ENCODE measurements at places on chromosomes 13 and 19. TPM values are rescaled to one million over a fixed set of nuclear protein-coding genes. Genes with fewer than 3 reads are reported as not detected.

- peaks cover 12% of the 10 kb centered on the region for H3K4me1 ChIP-seq
- H3K4me3 ChIP-seq: peak overlapping the region; percentile 83
- H3K27ac ChIP-seq: peak overlapping the region; percentile 57
- peak; percentile 53 for DNase-seq
These were observed 697 bp upstream of the DGKH start for GRCh38 chr13:42047561-42048341.

DNA sequence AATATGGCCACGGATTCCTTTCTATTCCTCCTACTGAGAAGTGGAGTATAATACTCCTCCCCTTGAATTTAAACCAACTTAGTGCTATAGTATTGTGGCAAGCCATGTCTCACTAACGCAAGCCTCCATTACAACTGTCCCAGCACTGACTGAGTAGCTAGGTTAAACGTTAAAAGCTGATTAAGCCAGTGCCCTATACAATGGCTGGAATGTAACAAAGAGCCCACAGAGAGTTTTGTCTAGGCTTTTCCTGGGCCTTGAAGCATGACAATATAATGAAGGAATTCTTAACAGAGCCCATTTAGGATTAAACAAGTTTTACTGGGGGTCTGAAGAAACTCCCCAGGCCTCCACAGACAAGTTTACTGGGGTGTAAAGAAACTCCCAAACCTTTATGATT lies 254.5 kb upstream of the DACH1 start:
- DNase-seq: no peak
- no peak overlapping the region for H3K4me3 ChIP-seq
- H3K27me3 ChIP-seq: no peaks in the 10 kb centered on the region
- no peaks in the 10 kb centered on the region for H3K4me1 ChIP-seq
- H3K27ac ChIP-seq: no peak overlapping the region

DNA sequence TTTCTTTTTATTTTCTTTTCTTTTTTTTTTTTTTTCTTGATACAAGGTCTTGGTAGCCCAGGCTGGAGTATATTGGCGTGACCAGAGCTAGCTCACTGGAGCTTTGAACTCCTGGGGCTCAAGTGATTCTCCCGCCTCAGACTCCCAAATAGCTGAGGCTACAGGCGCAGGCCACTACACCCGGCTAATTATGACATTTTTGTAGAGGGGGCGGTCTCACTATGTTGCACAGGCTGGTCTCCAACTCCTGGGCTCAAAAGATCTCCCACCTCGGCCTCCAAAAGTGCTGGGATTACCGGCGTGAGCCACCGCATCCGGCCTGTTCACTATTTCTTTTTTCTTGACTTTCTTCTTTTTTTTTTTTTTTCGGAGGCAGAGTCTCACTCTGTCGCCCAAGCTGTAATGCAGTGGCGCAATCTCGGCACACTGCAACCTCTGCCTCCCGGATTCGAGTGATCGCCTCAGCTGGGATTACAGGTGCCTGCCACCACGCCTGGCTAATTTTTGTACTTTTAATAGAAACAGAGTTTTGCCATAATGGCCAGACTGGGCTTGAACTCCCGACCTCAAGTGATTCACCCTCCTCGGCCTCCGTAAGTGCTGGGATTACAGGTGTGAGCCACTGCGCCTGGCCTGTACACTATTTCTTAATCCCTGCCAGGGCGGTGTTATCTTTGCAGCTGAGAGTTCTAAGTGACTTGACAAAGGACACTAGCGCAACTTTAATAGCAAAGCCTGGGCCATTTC lies 37.1 kb upstream of the LSM14A start:
- peaks cover 10% of the 10 kb centered on the region for H3K4me1 ChIP-seq
- H3K36me3 ChIP-seq: no peaks in the 10 kb centered on the region
- no peak for DNase-seq
- peak overlapping the region; percentile 87 for H3K4me3 ChIP-seq
- no peaks in the 10 kb centered on the region for H3K27me3 ChIP-seq

GRCh38 chr13:23440821-23441618 lies 7.5 kb upstream of the SACS start:
- H3K27me3 ChIP-seq: peaks cover 2% of the 10 kb centered on the region
- H3K4me3 ChIP-seq: no peak overlapping the region
- no peaks in the 10 kb centered on the region for H3K36me3 ChIP-seq
- no peak overlapping the region for H3K27ac ChIP-seq
- H3K4me1 ChIP-seq: no peaks in the 10 kb centered on the region

- peaks cover 2% of the 10 kb centered on the region for H3K36me3 ChIP-seq
- peaks cover 2% of the 10 kb centered on the region for H3K4me1 ChIP-seq
- no peak overlapping the region for H3K27ac ChIP-seq
- no peaks in the 10 kb centered on the region for H3K27me3 ChIP-seq
These were observed 94.7 kb downstream of the CDADC1 start for GRCh38 chr13:49342454-49342853.

DNA sequence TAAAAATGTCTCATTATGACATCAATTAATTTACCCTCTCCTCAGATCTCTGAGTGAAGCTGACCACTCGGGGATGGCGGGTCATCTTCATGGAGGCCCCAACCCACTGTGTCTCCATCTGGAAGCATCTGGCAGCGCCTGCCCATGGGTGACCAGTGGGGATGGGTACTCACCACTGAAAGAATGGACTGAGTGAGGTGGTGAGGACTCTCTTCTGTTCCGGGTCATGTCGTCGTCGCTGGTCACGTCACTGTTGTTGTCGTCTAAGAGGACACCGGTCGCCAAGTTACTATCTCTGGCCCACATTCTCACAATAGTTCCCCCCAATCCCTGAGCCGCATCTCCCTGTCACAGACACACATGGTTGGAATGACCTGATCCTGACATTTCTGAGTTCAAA lies 17.1 kb downstream of the PEG3 start:
- H3K4me3 ChIP-seq: no peak overlapping the region
- no peaks in the 10 kb centered on the region for H3K4me1 ChIP-seq
- no peak for DNase-seq
- H3K27me3 ChIP-seq: no peaks in the 10 kb centered on the region

DNA sequence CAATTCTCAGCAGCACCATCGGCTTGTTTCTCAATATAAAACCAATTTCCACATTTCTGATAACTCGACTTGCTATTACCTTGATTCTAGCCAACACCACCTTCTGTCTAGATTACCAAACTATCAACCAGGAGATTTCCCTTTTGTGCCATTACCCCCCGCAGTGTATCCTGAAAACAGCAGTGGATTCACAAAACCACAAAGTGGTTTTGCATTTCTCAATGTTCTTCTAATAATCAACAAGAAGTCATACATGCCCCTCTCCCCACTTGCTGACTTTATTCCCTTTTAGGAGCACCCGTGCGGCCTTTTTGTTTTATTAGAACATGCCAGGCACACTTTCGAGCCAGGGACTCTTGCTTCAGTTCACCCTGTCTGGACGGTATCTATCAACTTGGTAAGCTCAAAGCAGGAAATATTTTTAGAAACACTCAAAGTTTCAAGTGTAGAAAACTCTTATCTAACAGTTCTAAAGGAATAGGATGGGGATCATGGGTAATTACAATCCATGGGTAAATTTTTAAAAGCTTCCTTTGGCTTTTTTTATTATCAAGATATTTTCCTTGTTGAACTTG lies 967.4 kb downstream of the EFNB2 start:
- H3K4me1 ChIP-seq: no peaks in the 10 kb centered on the region
- H3K27me3 ChIP-seq: no peaks in the 10 kb centered on the region
- no peak overlapping the region for H3K27ac ChIP-seq
- H3K36me3 ChIP-seq: no peaks in the 10 kb centered on the region
- DNase-seq: no peak

DNA sequence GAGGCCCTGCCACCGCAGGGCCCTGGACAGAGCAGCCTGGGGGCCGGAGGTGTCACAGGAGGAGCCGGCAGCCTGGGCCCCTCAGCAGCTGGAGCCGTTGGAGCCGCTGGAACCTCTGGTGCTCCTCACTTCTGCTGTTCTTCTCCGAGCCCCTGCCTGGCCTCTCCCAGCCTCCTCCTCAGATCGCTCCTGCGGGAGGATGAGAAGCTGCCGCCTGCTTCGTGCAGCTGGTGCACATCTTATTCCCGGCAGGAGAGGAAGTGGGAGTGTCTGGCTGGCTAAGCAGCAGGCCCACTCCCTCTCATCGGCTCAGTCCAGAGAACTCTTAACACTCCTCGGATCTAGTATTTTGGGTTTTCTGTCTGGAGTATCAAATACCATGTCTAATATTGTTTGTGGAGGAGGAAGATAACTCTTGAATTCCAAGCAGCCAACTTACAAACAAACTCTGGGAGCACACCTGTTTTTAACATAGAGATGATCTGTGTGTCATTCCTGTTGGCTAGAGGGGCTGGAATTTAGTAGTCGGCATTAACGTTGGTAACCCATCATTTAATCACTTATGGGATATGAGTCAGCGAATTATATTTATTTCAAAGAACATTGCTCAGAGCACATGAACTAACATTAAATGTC lies 37.1 kb upstream of the RNF113B start:
- no peak overlapping the region for H3K27ac ChIP-seq
- DNase-seq: no peak
- peaks cover 8% of the 10 kb centered on the region for H3K27me3 ChIP-seq
- H3K4me3 ChIP-seq: no peak overlapping the region
- no peaks in the 10 kb centered on the region for H3K4me1 ChIP-seq

DNA sequence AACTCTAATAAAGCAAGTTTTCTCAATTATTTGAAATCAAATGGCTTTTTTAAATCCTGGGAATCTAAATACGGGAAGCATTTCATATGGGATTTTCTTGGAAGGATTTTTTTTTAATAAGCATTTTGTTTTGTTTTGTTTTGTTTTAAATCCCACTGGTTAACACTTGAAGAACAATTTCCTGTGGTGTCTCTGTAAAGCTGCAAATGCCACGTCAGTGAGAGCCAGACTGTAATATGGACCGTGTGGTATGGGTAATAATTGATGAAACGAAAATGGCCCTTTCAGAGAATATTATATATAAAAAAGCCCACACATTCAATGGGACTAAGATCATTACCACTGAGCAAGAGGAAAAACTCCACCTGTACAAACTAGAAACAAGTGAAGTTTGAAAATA lies 33.9 kb upstream of the MIR17HG start:
- H3K27ac ChIP-seq: no peak overlapping the region
- H3K4me3 ChIP-seq: peak overlapping the region; percentile 5
- DNase-seq: no peak
- no peaks in the 10 kb centered on the region for H3K36me3 ChIP-seq
- H3K4me1 ChIP-seq: peaks cover 8% of the 10 kb centered on the region
- peaks cover 14% of the 10 kb centered on the region for H3K27me3 ChIP-seq

GRCh38 chr19:14502334-14503092 lies 6.6 kb upstream of the GIPC1 start:
- no peaks in the 10 kb centered on the region for H3K27me3 ChIP-seq
- no peak for DNase-seq
- H3K27ac ChIP-seq: no peak overlapping the region
- peaks cover 26% of the 10 kb centered on the region for H3K4me1 ChIP-seq
- H3K36me3 ChIP-seq: no peaks in the 10 kb centered on the region

DNA sequence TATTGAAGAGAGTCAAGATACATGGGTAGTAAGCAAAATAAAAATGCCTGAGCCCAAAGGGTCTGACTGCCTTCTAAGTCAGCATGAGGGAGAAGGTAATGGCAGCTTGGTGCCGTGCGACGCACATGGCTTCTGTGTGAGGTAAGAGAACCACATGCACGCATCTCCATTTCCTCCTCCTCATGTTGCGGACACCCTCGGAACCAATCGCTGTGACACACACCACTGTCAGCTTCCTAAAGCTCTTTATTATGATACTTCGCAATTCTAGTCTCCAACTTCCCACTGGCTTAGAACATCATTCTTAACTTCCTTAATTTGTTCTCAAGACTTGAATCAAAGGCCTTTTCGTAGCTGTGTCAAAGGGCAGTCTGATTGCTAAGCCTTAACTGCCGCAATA lies 170.1 kb downstream of the OXGR1 start:
- H3K27me3 ChIP-seq: no peaks in the 10 kb centered on the region
- H3K27ac ChIP-seq: no peak overlapping the region
- no peaks in the 10 kb centered on the region for H3K4me1 ChIP-seq
- H3K4me3 ChIP-seq: no peak overlapping the region
- no peak for DNase-seq

- peak; percentile 55 for DNase-seq
- H3K27ac ChIP-seq: no peak overlapping the region
- peaks cover 14% of the 10 kb centered on the region for H3K36me3 ChIP-seq
- no peak overlapping the region for H3K4me3 ChIP-seq
- peaks cover 31% of the 10 kb centered on the region for H3K4me1 ChIP-seq
These were observed 1.7 kb downstream of the PCDH8 start for GRCh38 chr13:52846567-52847321.

- H3K36me3 ChIP-seq: peaks cover 3% of the 10 kb centered on the region
- H3K27me3 ChIP-seq: no peaks in the 10 kb centered on the region
- H3K4me1 ChIP-seq: peaks cover 32% of the 10 kb centered on the region
- peak overlapping the region; percentile 87 for H3K4me3 ChIP-seq
- H3K27ac ChIP-seq: peak overlapping the region; percentile 94
- DNase-seq: peak; percentile 60
These were observed 821 bp downstream of the TDRD3 start for GRCh38 chr13:60397704-60398378.

The FPR1 gene
- not detected for total RNA-seq

The EML2 gene
- total RNA-seq: 183 TPM

The PSG6 gene
- not detected for total RNA-seq

The CYP4F3 gene
- not detected for total RNA-seq

The ANGPTL4 gene
- total RNA-seq: 2.9 TPM

Measured in activated CD4-positive, alpha-beta memory T cell treated with anti-CD3 and anti-CD28 coated beads for 36 hours (primary cell).